ENCODE measurements at places on chromosomes 3 and 15.

DNA sequence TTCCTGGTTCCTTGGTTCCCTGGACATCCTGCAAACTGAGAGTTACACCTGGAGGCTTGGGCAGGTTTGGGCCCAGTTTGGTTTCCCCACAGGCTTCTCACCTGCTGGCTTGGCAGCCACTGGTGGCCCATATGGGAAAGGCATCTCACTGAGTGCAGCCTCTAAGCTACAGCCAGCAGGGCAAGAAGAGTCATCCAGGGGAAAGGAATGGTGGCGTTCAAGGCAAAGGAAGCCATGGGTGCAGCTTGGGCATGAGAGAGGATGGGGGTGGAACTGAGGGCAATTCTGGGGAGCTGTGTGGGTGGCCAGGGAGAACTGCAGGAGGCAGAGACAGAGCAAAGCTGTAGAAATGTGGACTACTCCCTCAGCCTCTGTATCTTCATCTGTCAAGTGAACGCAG is 106.4 kb downstream of the EPHB1 start:
- DNase-seq: no peak

GRCh38 chr3:126125781-126126251 is 41.9 kb upstream of the SLC41A3 start:
- DNase-seq: no peak

- DNase-seq: no peak
Observed at GRCh38 chr3:55647670-55648069, 160.6 kb upstream of the WNT5A start.

DNA sequence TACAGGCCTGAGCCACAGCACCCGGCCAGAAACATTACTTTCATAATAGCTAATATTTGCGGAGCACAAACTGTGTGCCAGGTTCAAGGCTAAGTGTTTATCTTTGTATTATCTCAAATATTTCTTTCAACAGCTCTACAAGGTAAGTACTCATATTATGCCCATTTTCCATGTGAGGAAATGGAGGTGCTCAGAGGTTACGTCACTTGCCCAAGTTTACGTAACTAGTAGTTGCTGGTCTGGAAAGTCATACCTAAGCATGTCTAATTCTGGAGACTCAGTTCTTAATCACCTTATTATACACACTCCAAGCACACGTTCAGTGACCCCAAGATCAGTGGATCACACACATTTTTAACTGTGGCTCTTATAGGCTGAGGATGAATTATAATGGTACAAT is 177.5 kb downstream of the OXSM start:
- DNase-seq: no peak

GRCh38 chr3:172515130-172515918 is 7.9 kb downstream of the TNFSF10 start:
- no peak for DNase-seq

Measured in AG09319 (cell line).